ENCODE measurements at places on chromosomes 11 and 22.

GRCh38 chr22:46112405-46112804, 37.9 kb upstream of the PPARA start:
- no peak for DNase-seq

DNA sequence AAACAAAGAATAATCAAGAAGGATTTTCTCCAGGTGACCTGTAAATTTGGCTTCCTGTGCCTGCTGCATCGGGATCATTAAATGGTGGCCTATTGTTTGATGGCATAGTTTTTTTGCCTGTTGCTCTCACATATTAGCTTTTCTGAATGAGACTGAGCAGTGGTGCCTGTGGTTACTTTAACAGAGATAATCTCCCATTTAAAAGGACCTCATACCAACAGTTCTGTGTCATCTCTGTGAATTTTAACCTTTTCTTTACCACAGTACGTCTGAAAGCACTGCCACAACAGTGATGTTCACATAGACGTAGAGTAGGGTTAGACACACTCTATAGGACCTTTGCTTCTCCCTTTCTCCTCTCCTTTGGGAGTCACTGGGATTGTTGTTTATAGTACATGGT, 22.9 kb upstream of the RCE1 start:
- DNase-seq, result no peak

- no peak for DNase-seq
Observed at GRCh38 chr11:792873-793272, 3.0 kb upstream of the CEND1 start.

GRCh38 chr11:68838572-68838964, 3.1 kb downstream of the CPT1A start:
- DNase-seq, result no peak

GRCh38 chr11:125350206-125351032, 145.6 kb downstream of the FEZ1 start:
- DNase-seq, result no peak

DNA sequence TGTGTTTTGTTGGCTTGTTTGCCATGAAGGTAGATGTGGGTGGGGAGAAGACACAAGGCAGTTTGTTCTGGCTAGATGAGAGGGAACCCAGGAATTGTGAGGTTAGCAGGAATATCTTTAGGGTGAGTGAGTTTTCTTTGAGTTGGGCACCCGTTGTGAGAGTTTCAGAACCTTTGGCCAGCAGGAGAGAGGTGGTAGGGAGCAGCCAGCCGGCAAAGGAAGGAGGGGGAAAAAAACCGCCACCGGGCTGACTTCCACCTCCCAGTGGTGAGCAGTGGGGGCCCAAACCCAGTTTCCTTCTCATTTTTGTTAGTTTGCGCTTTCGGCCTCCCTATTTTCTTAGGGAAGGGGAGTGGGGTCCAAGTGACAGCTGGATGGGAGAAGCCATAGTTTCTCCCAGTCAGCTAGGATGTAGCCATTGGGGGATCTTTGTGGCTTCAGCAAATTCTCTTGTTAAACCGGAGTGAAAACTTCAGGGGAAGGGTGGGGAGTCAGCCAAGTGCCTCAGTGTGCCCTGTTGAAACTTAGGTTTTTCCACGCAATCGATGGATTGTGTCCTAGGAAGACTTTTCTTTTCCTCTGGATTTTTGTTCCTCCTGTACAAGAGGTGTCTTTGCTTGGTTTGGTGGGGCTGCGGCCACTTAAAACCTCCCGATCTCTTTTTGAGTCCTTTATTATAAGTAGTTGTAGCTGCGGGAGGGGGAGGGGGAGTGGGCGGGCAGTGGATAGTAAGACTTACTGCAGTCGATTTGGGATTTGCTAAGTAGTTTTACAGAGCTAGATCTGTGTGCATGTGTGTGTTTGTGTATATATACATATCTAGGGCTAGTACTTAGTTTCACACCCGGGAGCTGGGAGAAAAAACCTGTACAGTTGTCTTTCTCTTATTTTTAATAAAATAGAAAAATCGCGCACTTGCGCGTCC, 1.1 kb upstream of the GCAT start:
- DNase-seq, result no peak

DNA sequence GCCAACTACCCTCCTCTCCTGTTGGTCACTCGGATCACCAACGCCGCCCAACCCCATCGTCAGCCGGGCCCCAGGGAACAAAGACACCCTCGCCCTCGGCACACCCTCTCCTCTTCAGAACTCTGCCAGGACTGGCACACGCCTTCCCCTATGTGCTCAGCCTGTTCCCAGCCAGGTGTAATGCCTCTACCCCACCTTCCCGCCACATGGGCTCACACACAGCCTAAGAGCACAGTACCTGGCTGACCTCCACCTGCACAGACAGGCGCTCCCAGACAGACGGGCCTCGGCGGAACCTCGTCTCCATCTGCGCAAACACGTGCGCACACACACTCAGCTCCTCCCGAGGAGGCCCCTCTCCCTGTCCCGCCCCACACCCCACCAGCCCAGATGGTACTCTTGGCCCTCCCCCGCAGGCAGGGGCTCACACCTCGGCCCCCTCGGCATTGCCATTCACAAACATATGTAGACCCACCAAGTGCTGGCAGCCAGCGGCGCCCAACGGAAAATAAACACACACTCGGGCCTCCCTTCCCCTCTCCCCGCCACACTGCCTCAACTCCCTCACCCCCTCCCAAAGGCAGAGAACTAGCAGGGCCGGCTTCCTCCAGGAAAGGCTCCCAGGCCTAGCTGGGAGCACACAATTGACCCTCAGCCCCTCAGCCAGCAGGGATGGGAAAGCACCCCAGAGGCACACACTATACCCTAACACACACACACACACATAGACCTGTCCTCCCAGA, 8.5 kb downstream of the ELFN2 start:
- DNase-seq, result no peak

DNA sequence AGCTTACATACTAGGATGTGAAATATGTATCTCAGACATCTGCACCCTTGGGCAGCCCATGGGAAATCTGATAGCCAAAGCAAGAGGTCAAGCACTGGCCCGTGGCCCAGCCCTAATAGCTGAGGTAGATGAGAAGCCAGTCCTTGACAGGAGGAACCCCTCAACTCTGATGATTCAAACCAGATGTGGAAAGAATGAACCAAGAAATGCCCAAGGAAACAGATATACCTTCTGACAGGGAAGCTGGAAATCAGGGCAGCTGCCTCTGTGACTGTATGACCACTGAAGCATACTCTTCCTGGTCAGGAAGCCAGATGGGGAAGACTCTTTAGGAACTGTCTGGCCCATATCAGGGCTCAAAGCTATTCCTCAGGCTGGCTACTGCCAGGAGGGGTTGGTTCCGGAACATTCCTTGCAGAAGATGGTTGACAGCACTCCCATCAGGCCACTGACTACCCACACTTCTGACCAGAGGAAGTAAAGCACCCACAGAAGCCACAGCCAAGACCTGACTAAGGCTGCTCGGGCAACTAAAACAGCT, 124.2 kb downstream of the SWAP70 start:
- DNase-seq, result peak; percentile 16

GRCh38 chr22:37519268-37520195, at the start of gene CARD10:
CARD10 (minus strand) TSS chr22:37519415; CDS start chr22:37519200, 215 bp downstream.
- DNase-seq, result no peak

- no peak for DNase-seq
Observed at GRCh38 chr11:61477727-61478148, 30.8 kb upstream of the LRRC10B start.

DNA sequence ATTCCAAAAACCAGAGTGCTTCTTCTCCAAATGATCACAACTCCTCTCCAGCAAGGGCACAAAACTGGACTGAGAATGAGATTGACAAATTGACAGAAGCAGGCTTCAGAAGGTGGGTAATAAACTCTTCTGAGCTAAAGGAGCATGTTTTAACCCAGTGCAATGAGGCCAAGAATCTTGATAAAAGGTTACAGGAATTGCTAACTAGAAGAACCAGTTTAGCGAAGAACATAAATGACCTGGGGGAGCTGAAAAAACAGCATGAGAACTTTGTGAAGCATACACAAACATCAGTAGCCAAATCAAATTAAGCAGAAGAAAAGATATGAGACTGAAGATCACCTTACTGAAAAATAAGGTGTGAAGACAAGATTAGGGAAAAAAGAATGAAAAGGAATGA, 15.5 kb downstream of the OR52M1 start:
- DNase-seq, result no peak

DNA sequence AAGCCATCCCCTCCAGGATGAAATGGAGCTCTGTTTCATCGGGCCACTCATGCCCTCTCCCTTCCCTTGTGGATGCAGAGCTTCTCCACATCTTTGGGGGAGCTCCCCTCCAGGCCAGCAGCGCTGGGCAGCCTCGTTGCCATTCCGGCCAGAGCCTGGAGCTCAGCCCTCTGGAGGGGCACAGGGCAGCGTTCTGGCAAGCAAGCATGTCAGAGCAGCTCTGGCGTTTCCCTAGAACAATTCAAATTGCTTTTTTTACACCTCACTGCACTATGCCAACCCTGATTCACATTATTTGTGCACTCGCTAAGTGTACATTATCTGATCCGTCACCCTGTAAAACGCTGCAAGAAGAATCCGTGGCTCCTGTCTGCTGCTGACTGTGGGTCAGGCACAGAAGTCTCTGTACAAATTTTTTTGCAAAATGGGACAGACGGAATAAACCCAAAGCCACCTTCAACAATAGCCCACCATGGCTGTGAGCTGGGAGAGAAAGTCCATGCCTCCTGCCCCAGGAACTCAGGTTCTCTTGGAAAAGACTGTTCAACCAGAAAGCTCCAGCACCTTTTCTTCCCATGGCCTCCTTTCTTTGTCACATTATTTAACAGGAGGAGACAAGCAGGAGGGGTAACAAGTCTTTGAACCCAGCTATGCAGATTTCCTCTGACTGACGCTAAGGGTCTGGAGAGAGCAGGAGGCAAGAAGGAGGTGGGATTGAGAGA, 139.5 kb upstream of the CADM1 start:
- no peak for DNase-seq

DNA sequence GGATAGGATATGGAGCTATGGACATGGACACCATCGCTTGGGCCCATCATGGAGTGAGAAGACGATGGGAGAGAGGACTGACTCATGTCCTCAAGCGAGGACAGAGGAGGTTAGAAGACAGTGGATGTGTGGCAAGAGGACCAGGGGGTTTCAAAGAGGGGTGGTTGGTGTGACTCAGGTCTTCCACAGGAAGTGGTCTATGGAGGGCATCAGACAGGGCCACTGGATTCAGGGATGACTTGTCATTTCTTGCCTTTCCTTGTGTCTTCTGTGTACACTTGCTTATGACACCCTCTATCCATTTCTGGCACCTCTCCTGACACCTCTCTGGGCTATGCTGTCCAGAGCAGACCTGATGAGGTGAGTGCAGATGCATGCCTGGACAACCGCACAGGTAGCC, 115.4 kb downstream of the OSBP2 start:
- no peak for DNase-seq

GRCh38 chr11:17014321-17014832, at the start of gene PLEKHA7:
PLEKHA7 (minus strand) TSS chr11:17014414; CDS start chr11:17014401, 13 bp downstream.
- no peak for DNase-seq

DNA sequence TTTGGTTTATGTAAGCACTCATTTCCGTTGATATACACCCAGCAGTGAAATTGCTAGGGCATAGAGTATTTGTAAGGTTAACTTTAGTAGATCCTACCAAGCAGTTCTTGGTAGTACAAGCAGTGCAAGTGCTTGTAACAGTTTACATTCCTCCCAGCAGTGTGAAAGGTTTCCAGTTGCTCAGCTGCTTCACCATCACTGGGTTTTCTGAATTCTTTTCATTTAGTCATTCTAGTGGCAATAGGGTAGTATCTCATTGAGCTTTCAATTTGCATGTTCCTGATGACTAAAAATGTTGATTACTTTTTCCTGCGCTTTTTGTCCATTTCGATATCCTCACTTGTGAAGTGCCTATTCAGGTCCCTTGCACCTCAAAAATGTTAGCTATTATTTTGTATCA, 34.3 kb downstream of the ZNF202 start:
- no peak for DNase-seq

- DNase-seq, result no peak
Observed at GRCh38 chr11:35043936-35044335, 95.0 kb upstream of the CD44 start.

DNA sequence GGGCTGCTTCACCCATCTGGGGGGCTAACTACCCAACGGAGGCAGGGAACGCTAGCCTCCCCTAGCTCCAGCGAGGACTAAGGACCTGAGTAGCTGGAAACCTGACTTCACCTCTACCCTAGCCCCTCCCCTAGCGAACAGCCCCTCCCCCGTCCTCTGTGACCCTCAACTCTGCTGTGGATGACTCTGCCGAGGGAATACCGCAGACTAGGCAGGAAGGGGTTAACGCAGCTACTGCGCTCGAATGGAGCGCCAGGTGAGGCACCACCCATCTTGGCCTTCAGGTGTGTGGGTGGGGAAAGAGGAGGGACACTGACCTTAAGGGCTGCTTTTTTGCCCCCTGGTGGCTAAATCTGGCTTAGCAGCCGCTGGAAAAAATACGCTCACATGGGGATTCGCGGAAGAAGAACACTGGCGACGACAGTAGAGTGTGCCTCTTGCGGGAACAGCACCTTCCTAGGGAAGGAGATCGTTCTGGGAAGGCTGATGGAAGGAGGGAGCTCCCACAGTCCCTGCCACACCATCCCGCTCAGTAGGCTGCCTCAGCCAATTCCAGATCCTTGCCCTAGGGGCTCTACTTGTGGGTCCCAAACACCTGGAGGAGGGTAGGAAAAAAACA, 4.5 kb upstream of the BCL9L start:
- no peak for DNase-seq

- no peak for DNase-seq
Observed at GRCh38 chr11:16059332-16059731, 297.0 kb downstream of the SOX6 start.

- DNase-seq, result no peak
Observed at GRCh38 chr11:117361432-117361831, 33.8 kb downstream of the CEP164 start.

DNA sequence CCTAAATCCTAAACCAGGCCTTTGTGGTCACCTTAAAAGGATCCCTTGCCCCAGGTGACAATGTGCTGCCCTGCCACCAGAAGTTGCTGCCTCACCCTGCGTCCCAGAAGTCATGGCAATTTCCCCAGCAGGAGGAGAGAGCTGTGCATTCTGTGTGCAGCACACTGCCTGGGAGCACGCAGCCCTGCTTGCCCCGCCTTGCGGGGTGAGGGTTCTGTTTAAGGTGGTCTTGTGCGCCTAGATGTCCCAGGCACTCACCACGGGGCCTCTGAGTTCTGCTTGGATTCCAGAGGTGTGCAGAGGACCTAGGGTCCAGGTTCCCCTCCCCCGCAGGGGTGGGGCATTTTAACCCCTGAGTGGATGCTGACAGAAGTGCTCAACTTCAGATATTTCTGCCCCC, 95.0 kb downstream of the GRAMD1B start:
- no peak for DNase-seq

GRCh38 chr11:19987331-19987801, 172.9 kb downstream of the DBX1 start:
- no peak for DNase-seq
